Right atrium auricular region (tissue), 2 donors: ENCODE measurements at places on chromosomes 5 and 9. TPM values are rescaled to one million over a fixed set of nuclear protein-coding genes. Genes with fewer than 3 reads are reported as not detected.

DNA sequence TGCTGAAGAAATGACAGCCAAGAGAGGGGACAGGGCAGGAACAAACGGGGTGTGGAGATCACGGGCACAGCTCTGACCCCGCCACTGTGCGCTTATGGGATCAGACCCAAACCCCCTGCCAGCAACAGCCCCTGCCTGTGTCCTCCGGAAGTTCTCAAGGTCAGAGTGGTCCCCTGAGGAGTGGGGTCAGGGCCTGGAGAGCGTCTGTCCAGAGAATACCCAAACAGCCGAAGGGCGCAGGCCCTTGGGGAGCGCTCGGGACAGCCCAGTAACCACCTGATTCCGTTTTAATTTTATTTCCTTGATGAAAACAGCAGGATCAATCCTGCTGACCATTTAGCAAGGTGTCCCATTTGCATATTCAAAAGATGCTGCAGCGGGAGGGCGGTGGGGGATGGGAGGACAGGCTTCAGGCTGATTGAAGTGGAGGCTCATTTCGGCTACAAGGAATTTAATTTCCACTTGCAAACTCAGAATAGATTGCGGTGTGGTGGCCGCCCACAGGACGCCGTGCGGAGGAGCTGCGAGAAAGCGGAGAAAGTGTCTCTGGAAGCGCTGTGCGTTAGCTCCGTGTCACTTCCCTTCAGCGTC, 32.6 kb upstream of the TMEM250 start:
- no peak for DNase-seq
- no peak overlapping the region for H3K27ac ChIP-seq
- no peaks in the 10 kb centered on the region for H3K27me3 ChIP-seq

- H3K4me3 ChIP-seq, result no peak overlapping the region
- peak overlapping the region; percentile 15 for H3K27ac ChIP-seq
Observed at GRCh38 chr5:83510260-83510659, 38.7 kb downstream of the VCAN start.

- no peaks in the 10 kb centered on the region for H3K27me3 ChIP-seq
- H3K27ac ChIP-seq, result no peak overlapping the region
- no peak overlapping the region for H3K4me3 ChIP-seq
Observed at GRCh38 chr9:93600504-93600903, 24.1 kb downstream of the PHF2 start.

GRCh38 chr5:72298711-72299110, 21.3 kb downstream of the MRPS27 start:
- no peaks in the 10 kb centered on the region for H3K36me3 ChIP-seq
- no peak overlapping the region for H3K4me3 ChIP-seq
- no peak overlapping the region for H3K27ac ChIP-seq
- peaks cover 9% of the 10 kb centered on the region for H3K4me1 ChIP-seq
- no peaks in the 10 kb centered on the region for H3K27me3 ChIP-seq

- no peak for DNase-seq
- no peak overlapping the region for H3K4me3 ChIP-seq
- no peaks in the 10 kb centered on the region for H3K27me3 ChIP-seq
- no peaks in the 10 kb centered on the region for H3K4me1 ChIP-seq
- H3K27ac ChIP-seq, result no peak overlapping the region
Observed at GRCh38 chr5:181138258-181138657, 7.3 kb upstream of the OR2V1 start.

GRCh38 chr5:67341478-67341877, 144.9 kb upstream of the CD180 start:
- no peak overlapping the region for H3K4me3 ChIP-seq
- no peaks in the 10 kb centered on the region for H3K27me3 ChIP-seq
- no peak for DNase-seq
- no peak overlapping the region for H3K27ac ChIP-seq

- no peak overlapping the region for H3K4me3 ChIP-seq
- H3K36me3 ChIP-seq, result no peaks in the 10 kb centered on the region
- no peaks in the 10 kb centered on the region for H3K4me1 ChIP-seq
Observed at GRCh38 chr5:167899490-167900070, 391.9 kb upstream of the WWC1 start.

GRCh38 chr5:119913425-119913824, 284.1 kb downstream of the FAM170A start:
- H3K4me3 ChIP-seq, result no peak overlapping the region
- no peaks in the 10 kb centered on the region for H3K4me1 ChIP-seq
- no peak for DNase-seq
- no peaks in the 10 kb centered on the region for H3K36me3 ChIP-seq

DNA sequence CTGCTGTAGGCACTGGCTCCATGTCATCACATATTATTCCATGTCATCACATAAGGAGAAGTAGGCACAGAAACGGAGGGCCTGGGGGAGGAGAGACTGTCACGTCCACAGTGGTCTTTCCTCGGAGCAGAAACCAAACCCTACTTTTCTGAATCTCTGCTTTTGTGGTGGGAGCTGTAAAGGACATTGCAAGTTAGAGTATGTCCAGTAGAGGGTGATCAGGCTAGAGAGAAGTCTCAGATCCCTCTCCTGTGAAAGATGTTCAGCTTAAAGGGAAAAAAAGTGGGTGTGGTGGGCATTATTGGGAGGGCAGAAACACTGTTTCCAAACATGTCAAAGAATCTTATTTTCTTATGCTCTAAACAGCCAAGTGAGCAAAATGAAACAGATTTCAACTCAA, 19.4 kb upstream of the FBP2 start:
- DNase-seq, result no peak
- H3K27ac ChIP-seq, result no peak overlapping the region
- no peaks in the 10 kb centered on the region for H3K27me3 ChIP-seq
- H3K4me3 ChIP-seq, result no peak overlapping the region

GRCh38 chr9:108048406-108049025, 558.9 kb upstream of the KLF4 start:
- no peaks in the 10 kb centered on the region for H3K27me3 ChIP-seq
- no peak overlapping the region for H3K27ac ChIP-seq
- H3K36me3 ChIP-seq, result no peaks in the 10 kb centered on the region
- H3K4me1 ChIP-seq, result no peaks in the 10 kb centered on the region
- no peak for DNase-seq

- peak overlapping the region; percentile 96 for H3K27ac ChIP-seq
- no peaks in the 10 kb centered on the region for H3K27me3 ChIP-seq
- peaks cover 19% of the 10 kb centered on the region for H3K36me3 ChIP-seq
- peak overlapping the region; percentile 62 for H3K4me3 ChIP-seq
- DNase-seq, result no peak
Observed at GRCh38 chr9:137087409-137087925, 682 bp downstream of the MAN1B1 start.

DNA sequence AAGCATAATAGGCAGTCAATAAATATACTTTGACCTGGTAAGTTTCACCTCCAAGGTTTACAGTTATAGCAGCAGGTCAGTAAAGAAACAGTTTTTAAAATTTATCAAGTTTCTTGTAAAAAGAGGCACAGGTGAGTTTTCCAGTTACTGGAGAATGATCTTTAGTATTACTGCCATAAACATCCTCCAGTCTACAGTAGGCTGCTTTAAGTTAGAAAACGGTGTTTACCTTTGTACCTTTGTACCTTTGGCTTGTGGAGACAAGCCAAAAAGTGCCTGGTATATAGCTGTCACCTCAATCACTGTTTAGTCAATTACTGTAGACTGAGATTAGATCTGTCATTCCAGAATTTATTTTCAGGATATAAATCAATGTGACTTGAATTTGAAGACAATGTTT, 42.7 kb upstream of the SRFBP1 start:
- no peak overlapping the region for H3K27ac ChIP-seq
- no peaks in the 10 kb centered on the region for H3K36me3 ChIP-seq
- no peak for DNase-seq
- no peaks in the 10 kb centered on the region for H3K4me1 ChIP-seq
- no peaks in the 10 kb centered on the region for H3K27me3 ChIP-seq

GRCh38 chr5:91114658-91115057, 268.5 kb downstream of the ARRDC3 start:
- DNase-seq, result no peak
- H3K4me3 ChIP-seq, result no peak overlapping the region
- peak overlapping the region; percentile 49 for H3K27ac ChIP-seq
- H3K36me3 ChIP-seq, result no peaks in the 10 kb centered on the region

DNA sequence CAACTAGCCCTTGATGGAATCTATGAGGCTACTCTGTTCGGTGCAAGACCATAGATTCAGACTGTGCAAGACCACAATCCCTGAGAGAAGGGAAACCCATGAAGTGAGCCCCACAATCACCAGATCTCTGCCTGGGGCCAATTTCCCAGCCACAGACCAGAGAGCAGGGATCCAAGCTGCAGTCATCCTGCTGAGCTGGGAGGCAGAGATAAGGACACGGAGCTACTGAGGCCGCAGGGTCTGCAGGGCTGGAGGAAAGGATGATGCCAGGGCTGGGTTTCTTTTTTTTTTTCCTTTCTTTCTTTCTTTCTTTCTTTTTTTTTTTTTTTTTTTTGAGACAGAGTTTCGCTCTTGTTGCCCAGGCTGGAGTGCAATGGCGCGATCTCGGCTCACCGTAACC, 47.7 kb upstream of the FUBP3 start:
- no peaks in the 10 kb centered on the region for H3K27me3 ChIP-seq
- no peak overlapping the region for H3K4me3 ChIP-seq
- no peak for DNase-seq
- H3K4me1 ChIP-seq, result no peaks in the 10 kb centered on the region
- peak overlapping the region; percentile 64 for H3K27ac ChIP-seq
- no peaks in the 10 kb centered on the region for H3K36me3 ChIP-seq

- no peaks in the 10 kb centered on the region for H3K27me3 ChIP-seq
- H3K4me1 ChIP-seq, result no peaks in the 10 kb centered on the region
- no peak overlapping the region for H3K4me3 ChIP-seq
- peak; percentile 40 for DNase-seq
- H3K27ac ChIP-seq, result no peak overlapping the region
Observed at GRCh38 chr5:75331-76320, 16.3 kb upstream of the PLEKHG4B start.

DNA sequence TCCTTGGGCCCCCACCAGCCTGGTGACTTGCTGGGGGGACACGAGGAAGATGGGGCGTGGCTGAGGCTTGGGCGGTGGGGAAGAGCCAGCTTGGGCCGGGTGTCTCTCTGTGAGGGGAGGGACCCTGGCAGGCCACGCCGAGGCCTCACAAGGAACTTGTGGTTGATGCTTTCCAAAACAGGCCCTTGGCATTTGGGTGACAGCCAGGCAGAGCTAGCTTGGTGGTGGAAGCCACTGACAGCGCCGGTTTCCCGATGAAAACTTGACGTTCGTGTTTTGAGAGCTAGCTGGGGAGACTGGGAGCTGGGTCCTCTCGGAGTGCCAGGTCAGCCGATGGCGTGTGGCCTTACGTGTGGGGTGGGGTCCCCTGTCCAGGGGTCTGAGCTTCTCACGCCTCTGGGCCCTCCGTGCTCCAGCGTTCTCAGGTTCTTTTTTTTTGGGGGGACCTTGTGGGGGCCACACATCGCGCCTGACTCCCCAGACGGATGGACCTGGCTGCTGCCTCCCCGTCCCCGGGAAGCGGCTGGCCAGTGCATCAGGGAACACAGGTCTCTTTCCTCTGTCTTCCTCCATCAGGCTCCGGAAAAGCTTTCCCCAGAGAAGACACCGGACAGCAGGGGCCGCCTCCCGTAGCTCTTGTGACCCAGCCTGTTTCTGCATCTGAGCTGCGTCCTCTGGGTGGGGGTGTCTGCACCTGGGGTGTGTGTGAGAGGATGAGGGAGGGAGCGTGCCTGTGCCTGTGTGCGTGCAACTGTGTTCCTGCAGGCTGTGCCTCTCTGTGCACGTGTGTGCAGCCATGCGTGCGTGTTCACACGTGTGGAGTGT, 129.3 kb upstream of the LPCAT1 start:
- peaks cover 15% of the 10 kb centered on the region for H3K27me3 ChIP-seq
- H3K4me1 ChIP-seq, result peaks cover 8% of the 10 kb centered on the region
- H3K36me3 ChIP-seq, result no peaks in the 10 kb centered on the region
- no peak for DNase-seq
- H3K27ac ChIP-seq, result no peak overlapping the region

The HMMR gene
- 2.0 TPM for total RNA-seq

The ETF1 gene
- total RNA-seq, result 64.1 TPM

The NR5A1 gene
- total RNA-seq, result not detected

The PCDHGB6 gene
- total RNA-seq, result 7.1 TPM

The CDC20B gene
- not detected for total RNA-seq

The CKMT2 gene
- 1,365 TPM for total RNA-seq

The TCF7 gene
- 1.3 TPM for total RNA-seq

The RANBP17 gene
- total RNA-seq, result 3.6 TPM

The CNTNAP3B gene
- total RNA-seq, result 19.7 TPM

The FOXD4L3 gene
- not detected for total RNA-seq

The GLRA1 gene
- not detected for total RNA-seq

The LCN12 gene
- 11.3 TPM for total RNA-seq
